Adrenal gland (tissue), 19 donors: ENCODE measurements at places on chromosomes 1 and 21. TPM values are rescaled to one million over a fixed set of nuclear protein-coding genes. Genes with fewer than 3 reads are reported as not detected.
A peak's percentile ranks its signal among the peaks of the same experiment; 100 is the strongest.

DNA sequence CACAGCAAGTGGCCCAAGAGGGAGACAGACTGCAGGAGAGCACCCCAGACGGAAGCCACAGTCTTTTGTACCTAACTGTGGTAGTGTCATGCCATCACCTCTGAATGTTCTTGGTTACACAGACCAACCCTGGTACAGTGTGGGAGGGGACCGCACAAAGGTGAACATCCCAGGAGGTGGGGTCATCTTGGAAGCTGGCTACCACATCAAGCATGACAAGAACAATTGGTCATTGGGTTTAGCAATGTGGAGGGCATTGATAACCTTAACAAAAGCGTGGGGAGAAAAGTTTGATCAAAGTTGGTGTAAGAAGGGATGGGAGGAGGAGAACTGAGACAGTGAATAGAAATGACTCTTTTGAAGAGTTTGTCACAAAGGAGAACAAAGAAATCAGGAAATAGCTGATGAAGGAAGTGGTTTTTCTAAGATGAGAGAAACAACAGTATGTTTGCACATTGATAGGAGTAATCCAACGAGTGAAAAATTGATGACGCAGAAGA is 87.1 kb upstream of the CACNA1E start:
- H3K4me3 ChIP-seq: no peak overlapping the region
- no peaks in the 10 kb centered on the region for H3K27me3 ChIP-seq
- no peaks in the 10 kb centered on the region for H3K36me3 ChIP-seq
- H3K27ac ChIP-seq: no peak overlapping the region
- DNase-seq: no peak

- H3K4me1 ChIP-seq: peaks cover 27% of the 10 kb centered on the region
- H3K27ac ChIP-seq: peak overlapping the region; percentile 78
- H3K36me3 ChIP-seq: peaks cover 22% of the 10 kb centered on the region
- DNase-seq: no peak
Measured at GRCh38 chr1:227730630-227731151, 4.4 kb downstream of the JMJD4 start.

DNA sequence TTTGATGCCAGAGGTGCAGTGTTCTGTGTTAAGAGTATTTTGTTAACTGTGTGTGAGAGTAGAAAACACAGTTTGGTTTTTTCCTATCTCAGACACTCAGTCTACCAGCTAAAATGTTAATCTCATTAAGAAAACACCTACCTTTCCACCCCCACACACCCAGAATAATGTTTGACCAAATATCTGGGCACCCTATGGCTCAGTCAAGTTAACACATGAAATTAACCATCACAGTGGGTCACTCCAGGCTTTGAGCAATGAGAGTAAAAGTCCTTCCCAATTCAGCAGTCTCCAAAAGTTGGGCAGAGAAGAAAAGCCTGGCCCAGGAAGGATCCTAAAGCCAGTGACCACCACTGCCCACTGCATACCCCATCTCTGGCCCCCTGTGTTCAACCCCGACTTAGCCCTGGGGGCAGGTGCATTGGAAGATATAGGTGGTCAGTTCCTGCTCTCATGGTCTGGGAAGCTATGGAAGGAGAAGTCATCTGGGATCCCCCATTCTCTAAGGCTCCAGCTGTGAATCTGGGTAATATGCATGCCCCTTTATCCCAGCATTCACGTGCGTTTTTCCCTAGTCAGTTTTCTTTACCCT is 50.2 kb upstream of the CSF3R start:
- no peaks in the 10 kb centered on the region for H3K27me3 ChIP-seq
- H3K4me1 ChIP-seq: no peaks in the 10 kb centered on the region
- no peaks in the 10 kb centered on the region for H3K36me3 ChIP-seq
- no peak overlapping the region for H3K27ac ChIP-seq

DNA sequence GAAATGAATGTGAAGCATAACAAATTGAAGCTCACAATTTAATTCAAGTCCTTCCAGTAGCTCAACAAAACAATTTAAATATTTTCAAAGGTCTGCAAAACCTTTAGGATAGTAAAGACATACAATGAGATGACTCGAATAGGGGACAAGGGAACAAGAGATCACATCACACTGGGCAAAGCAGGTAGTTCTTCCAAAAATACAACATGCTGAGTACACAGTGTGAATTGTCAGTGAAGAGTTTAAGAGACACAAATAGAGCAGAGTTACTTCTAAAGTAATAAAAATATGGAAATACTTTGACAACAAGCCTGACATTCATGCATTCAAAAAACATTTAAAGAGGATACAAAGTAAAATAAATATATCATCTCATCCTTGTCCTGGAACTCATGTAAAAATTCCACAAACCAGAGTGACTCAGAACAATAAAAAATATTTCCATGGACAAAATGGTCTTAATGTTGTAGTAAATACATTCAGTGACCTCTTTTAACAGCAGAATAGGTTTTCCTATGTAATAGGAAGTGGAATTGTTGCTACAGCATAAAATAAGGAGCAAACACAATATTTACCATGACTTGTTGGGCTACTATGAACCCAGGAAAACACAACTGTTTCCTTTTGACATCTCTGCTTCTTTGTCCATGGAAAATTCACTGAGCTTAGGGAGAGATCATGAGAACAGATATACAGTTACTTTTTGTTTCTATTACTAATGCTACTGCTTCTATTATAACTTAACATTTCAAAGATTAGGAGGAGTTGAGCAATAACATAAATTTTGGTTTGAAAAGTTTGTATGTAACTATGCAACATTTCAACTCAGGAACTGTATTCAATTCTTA is 83.7 kb upstream of the BCL10 start:
- H3K27ac ChIP-seq: no peak overlapping the region
- no peak for DNase-seq
- H3K4me3 ChIP-seq: no peak overlapping the region
- H3K4me1 ChIP-seq: peaks cover 13% of the 10 kb centered on the region
- no peaks in the 10 kb centered on the region for H3K27me3 ChIP-seq

DNA sequence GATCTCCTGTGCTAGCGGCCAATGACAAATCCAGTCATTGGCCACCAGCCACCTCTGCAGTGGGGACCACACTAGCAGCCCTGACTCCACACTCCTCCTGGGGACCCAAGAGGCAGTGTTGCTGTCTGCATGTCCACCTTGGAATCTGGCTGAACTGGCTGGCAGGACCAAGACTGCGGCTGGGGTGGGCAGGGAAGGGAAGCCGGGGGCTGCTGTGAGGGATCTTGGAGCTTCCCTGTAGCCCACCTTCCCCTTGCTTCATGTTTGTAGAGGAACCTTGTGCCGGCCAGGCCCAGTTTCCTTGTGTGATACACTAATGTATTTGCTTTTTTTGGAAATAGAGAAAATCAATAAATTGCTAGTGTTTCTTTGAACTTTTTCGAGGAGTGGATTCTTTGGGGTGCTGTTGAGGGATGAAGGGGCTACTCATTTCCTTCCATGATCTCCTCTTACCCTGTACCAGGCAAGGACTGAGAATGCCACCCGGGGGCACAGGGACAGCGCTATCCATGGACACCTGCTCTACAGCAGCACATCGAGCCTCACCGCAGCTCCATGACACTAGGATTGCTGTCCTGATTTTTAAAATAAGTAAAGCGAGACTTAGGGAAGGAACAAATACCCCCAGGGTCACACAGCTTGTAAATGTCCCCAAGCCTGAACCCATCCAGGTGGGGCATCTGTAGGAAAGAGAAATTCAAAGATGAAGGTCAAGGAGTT is 44.7 kb downstream of the TNNT2 start:
- DNase-seq: no peak
- no peak overlapping the region for H3K4me3 ChIP-seq
- H3K27ac ChIP-seq: no peak overlapping the region
- H3K36me3 ChIP-seq: no peaks in the 10 kb centered on the region

DNA sequence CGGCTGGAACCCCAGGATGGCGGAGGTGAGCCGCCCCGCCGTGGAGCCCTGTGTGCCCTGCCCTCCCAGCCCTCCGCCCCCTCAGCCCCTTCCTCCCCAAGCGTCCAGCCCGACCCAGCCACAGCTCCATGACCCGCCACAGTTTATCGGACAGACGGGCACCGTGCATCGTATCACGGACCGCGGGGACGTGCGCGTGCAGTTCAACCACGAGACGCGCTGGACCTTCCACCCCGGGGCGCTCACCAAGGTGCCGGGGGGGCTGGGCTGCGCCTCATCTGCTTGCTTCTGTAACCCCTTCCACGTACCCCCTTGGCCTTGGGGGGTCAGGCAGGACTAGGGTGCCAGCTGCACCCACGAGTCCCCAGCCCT is 6.6 kb upstream of the MMP23B start:
- H3K4me3 ChIP-seq: no peak overlapping the region
- no peaks in the 10 kb centered on the region for H3K27me3 ChIP-seq
- no peak overlapping the region for H3K27ac ChIP-seq

GRCh38 chr1:112449630-112449983 is 53.6 kb downstream of the CTTNBP2NL start:
- no peaks in the 10 kb centered on the region for H3K36me3 ChIP-seq
- no peaks in the 10 kb centered on the region for H3K27me3 ChIP-seq
- no peak overlapping the region for H3K27ac ChIP-seq
- H3K4me3 ChIP-seq: no peak overlapping the region

GRCh38 chr1:38608202-38608864 is 251.2 kb downstream of the RRAGC start:
- no peak overlapping the region for H3K4me3 ChIP-seq
- H3K27me3 ChIP-seq: no peaks in the 10 kb centered on the region
- no peak overlapping the region for H3K27ac ChIP-seq
- H3K36me3 ChIP-seq: no peaks in the 10 kb centered on the region
- no peak for DNase-seq

GRCh38 chr1:174836543-174836942 is 163.2 kb upstream of the CACYBP start:
- no peaks in the 10 kb centered on the region for H3K27me3 ChIP-seq
- no peak overlapping the region for H3K4me3 ChIP-seq
- no peak overlapping the region for H3K27ac ChIP-seq
- no peaks in the 10 kb centered on the region for H3K36me3 ChIP-seq
- no peaks in the 10 kb centered on the region for H3K4me1 ChIP-seq

- H3K27ac ChIP-seq: no peak overlapping the region
- no peaks in the 10 kb centered on the region for H3K36me3 ChIP-seq
- peak; percentile 1 for DNase-seq
- no peaks in the 10 kb centered on the region for H3K4me1 ChIP-seq
- no peaks in the 10 kb centered on the region for H3K27me3 ChIP-seq
Measured at GRCh38 chr21:46124083-46124925, 26.4 kb downstream of the COL6A2 start.

GRCh38 chr1:184637664-184638240 is 116.9 kb downstream of the EDEM3 start:
- no peak for DNase-seq
- peaks cover 12% of the 10 kb centered on the region for H3K4me1 ChIP-seq
- no peaks in the 10 kb centered on the region for H3K27me3 ChIP-seq
- H3K4me3 ChIP-seq: no peak overlapping the region

DNA sequence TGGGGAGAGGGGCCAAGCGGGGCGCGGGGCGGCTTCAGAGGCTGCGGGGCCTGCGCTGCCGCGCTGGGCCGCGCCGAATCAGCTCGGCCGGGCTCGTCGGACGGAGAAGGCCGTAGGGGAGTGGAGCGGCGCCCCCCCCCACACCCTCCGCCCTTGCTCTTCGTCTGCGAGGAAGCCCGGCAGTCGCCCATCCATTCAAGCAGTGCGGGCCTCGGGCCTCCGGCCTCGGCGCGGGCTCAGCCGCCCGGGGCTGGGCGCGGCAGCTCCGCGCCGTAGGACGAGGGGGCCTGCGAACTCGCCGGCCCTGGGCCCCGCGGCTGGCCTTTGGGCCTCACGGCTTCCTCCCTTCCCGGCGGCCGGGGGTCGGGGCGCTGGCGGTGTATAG is 564 bp downstream of the CTPS1 start:
- peaks cover 22% of the 10 kb centered on the region for H3K4me1 ChIP-seq
- no peaks in the 10 kb centered on the region for H3K36me3 ChIP-seq
- no peaks in the 10 kb centered on the region for H3K27me3 ChIP-seq

- no peak overlapping the region for H3K27ac ChIP-seq
- H3K27me3 ChIP-seq: no peaks in the 10 kb centered on the region
- no peak for DNase-seq
- H3K4me3 ChIP-seq: no peak overlapping the region
- no peaks in the 10 kb centered on the region for H3K36me3 ChIP-seq
Measured at GRCh38 chr1:87979079-87979478, 650.4 kb downstream of the LMO4 start.

DNA sequence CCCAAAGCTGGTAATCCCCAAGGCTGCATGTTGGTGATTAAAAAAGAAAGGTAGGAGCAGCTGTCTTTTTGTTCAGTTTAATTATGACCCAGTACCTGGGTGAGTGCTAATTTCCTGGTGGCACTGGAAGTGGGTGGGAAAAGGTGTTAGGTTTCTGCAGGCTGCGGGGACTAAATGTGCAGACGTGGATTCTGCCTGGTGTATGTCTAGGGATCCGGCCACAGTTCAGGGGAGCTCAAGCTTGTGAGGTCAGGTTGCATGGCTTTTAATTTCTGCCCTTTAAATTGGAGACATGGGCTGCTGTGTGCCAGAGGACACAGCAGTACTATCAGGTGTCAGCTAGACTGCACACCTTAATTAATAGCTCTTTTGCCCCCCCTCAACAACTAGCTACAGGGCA is 20.3 kb upstream of the TBX19 start:
- H3K4me1 ChIP-seq: no peaks in the 10 kb centered on the region
- no peak overlapping the region for H3K4me3 ChIP-seq
- no peak for DNase-seq
- no peak overlapping the region for H3K27ac ChIP-seq
- H3K27me3 ChIP-seq: no peaks in the 10 kb centered on the region

The TAS1R1 gene
- not detected for total RNA-seq

The UQCRHL gene
- total RNA-seq: 0.24 TPM

The RHBDL2 gene
- total RNA-seq: 0.11 TPM

The C1orf185 gene
- total RNA-seq: not detected

The NES gene
- 20.0 TPM for total RNA-seq

The PRKAA2 gene
- 2.2 TPM for total RNA-seq
